ENCODE measurements at places on chromosomes 3 and 15.
A peak's percentile ranks its signal among the peaks of the same experiment; 100 is the strongest.

DNA sequence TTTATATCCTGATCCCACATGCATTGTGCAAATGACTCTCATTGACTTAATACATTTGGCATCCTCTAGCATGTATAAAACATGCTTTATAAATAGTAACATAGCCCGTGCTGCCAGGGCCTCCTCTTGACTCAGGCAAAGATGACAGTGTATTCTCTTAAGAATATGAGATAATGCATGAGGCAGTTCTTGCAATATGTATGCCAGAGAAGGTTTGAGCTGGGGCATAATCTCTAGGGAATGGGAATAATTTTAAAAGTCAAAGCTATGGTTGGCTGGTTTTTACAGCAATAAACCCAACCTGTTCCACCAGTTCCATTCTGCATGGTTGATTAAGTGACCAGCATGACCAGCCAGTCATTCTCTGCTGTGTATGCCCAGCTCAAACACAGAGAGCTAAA lies 179.0 kb upstream of the PFN2 start:
- DNase-seq, result peak; percentile 53

- DNase-seq, result no peak
Measured at GRCh38 chr15:64754663-64755426, 20.5 kb downstream of the RBPMS2 start.

- no peak for DNase-seq
Measured at GRCh38 chr3:31523543-31523942, 9.2 kb upstream of the STT3B start.

DNA sequence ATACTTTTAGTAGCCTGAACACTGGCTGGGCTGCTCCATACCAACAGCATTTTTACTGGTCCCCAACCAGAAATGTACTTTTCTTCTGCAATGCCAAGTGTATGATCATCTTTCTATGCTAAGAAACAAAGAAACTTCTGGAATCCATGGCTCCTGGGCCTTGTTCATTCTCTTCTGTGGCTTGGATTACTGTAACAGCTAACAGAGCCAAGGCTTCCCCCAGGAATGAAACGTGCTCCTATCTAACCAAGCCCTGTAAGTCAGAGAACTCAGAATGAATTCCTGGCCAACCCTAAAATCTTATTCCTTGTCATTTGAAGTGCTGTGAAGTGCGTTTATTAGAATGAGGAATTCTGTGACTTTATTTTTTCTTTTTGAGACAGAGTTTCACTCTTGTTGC lies 102.9 kb upstream of the RAD18 start:
- no peak for DNase-seq

- DNase-seq, result no peak
Measured at GRCh38 chr15:54514601-54515000, 536.4 kb downstream of the UNC13C start.

- no peak for DNase-seq
Measured at GRCh38 chr3:37498126-37499039, 324.0 kb upstream of the LRRFIP2 start.

- no peak for DNase-seq
Measured at GRCh38 chr3:139326707-139327106, 17.1 kb upstream of the MRPS22 start.

All from epithelial cell of prostate (primary cell).